ENCODE measurements at places on chromosomes 16 and 17.

- DNase-seq, result peak; percentile 75
- no peak overlapping the region for H3K27ac ChIP-seq
- peaks cover 3% of the 10 kb centered on the region for H3K4me1 ChIP-seq
- no peaks in the 10 kb centered on the region for H3K36me3 ChIP-seq
- H3K27me3 ChIP-seq, result no peaks in the 10 kb centered on the region
- H3K4me3 ChIP-seq, result no peak overlapping the region
These were observed 560.6 kb downstream of the CDH13 start for GRCh38 chr16:83187405-83187804.

- peaks cover 11% of the 10 kb centered on the region for H3K4me1 ChIP-seq
- no peaks in the 10 kb centered on the region for H3K27me3 ChIP-seq
- H3K36me3 ChIP-seq, result peaks cover 3% of the 10 kb centered on the region
- no peak overlapping the region for H3K27ac ChIP-seq
These were observed 149.1 kb downstream of the PRKCA start for GRCh38 chr17:66451188-66452149.

GRCh38 chr17:43576563-43577229, 30.6 kb upstream of the ETV4 start:
- no peaks in the 10 kb centered on the region for H3K36me3 ChIP-seq
- H3K27ac ChIP-seq, result no peak overlapping the region
- peaks cover 36% of the 10 kb centered on the region for H3K27me3 ChIP-seq
- peaks cover 20% of the 10 kb centered on the region for H3K4me1 ChIP-seq
- peak; percentile 67 for DNase-seq

- H3K4me3 ChIP-seq, result no peak overlapping the region
- peak; percentile 56 for DNase-seq
- no peaks in the 10 kb centered on the region for H3K27me3 ChIP-seq
- H3K27ac ChIP-seq, result no peak overlapping the region
These were observed 8.8 kb downstream of the CYGB start for GRCh38 chr17:76528528-76529223.

DNA sequence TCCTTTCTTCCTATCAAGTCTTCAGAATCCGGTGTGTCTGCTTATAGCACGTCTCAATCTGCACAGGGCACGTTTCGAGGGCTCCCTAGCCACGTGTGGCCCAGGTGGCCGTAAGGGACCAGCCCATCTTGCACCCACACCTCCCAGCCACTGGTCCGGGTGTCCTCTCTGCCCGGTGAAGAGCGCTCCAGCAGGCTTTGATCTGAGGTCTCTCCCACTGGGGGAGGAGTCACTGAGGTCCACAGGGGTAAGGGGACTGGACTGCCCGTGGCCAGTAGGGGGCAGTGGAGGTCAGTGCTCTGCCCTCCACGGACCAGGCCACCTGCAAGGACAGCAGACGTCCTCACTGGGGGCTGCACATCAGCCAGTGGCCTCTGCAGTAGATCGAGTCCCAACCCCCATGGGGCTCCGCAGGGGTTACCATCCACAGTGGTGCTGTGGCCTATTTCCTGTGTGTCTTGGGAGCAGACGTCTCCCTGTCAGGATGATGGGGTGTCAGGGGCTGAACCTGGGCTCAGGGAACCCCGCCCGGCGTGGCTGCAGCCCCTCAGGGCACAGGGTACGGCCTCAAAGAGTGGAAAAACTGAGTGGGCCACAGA, 204.1 kb upstream of the CIBAR2 start:
- DNase-seq, result peak; percentile 72
- H3K4me3 ChIP-seq, result no peak overlapping the region
- no peak overlapping the region for H3K27ac ChIP-seq
- H3K27me3 ChIP-seq, result no peaks in the 10 kb centered on the region

DNA sequence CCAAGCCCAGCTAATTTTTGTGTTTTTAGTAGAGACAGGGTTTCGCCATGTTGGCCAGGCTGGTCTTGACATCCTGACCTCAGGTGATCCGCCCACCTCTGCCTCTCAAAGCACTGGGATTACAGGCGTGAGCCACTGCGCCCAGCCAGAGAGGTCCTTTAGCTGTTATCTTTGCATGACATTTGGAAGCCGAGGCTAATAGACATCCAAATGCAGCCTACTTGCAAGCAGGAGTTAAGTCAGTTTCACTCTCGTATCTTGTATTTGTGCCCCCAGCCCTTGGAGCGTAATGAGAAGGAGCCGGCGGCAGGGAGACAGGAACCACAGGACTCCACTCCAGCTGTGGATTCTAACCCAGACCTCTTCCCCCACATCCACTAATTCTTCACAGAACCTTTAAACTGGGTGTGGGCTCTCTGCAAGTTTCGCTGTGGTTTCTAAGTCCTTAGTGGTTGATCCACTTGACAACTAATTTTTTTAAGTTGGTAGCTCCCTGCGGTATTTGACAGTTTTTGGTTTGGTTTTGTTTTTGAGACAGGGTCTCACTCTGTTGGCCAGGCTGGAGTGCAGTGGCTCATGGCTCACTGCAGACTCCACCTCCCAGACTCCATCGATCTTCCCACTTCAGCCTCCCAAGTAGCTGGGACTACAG, 3.1 kb upstream of the CYTH1 start:
- DNase-seq, result no peak
- H3K27ac ChIP-seq, result no peak overlapping the region
- no peaks in the 10 kb centered on the region for H3K27me3 ChIP-seq
- H3K36me3 ChIP-seq, result peaks cover 14% of the 10 kb centered on the region
- H3K4me3 ChIP-seq, result no peak overlapping the region

DNA sequence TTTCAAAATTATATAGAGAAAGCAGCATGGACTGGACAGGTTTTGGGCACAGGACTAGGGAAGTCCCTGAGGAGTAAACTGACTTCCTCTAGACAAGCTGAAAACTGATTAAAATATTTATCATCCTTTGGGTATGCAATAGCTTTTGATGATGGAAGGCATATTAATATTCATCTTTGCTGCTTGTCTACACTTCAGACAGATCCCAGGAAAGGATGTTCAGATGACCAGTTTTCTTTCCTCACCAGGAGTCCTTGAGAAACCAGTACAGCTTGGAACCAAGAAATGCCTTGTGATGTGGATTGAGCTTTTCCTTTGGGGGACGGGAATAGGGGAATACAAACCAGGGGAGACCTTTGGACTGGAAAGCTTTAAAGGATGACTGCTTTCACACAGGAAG, 195.5 kb downstream of the FTO start:
- no peaks in the 10 kb centered on the region for H3K4me1 ChIP-seq
- H3K27me3 ChIP-seq, result no peaks in the 10 kb centered on the region
- H3K36me3 ChIP-seq, result peaks cover 5% of the 10 kb centered on the region
- DNase-seq, result no peak

GRCh38 chr17:51997723-51998122, 160.8 kb downstream of the CA10 start:
- no peak overlapping the region for H3K4me3 ChIP-seq
- H3K4me1 ChIP-seq, result no peaks in the 10 kb centered on the region

DNA sequence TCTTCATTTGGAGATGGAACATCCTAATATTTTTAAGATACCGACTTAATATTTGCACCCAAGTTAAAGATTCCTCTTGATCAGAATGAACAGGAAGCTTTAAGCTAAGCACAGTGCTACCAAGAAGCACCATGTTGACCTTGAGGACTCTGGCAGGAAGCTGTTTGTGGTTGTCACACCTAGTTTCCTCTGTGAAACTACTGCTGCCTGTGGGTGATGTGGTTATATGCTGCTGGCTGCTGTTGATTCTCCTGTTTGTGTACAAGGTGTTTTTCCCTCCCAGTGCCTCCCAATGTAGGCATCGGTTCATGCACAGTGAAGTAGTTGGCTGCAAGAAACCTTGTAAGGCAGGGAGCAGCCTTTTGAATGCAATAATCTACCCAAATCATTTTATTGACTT, 23.4 kb downstream of the RBL2 start:
- peaks cover 88% of the 10 kb centered on the region for H3K36me3 ChIP-seq
- no peak overlapping the region for H3K27ac ChIP-seq
- H3K27me3 ChIP-seq, result no peaks in the 10 kb centered on the region
- no peak overlapping the region for H3K4me3 ChIP-seq

DNA sequence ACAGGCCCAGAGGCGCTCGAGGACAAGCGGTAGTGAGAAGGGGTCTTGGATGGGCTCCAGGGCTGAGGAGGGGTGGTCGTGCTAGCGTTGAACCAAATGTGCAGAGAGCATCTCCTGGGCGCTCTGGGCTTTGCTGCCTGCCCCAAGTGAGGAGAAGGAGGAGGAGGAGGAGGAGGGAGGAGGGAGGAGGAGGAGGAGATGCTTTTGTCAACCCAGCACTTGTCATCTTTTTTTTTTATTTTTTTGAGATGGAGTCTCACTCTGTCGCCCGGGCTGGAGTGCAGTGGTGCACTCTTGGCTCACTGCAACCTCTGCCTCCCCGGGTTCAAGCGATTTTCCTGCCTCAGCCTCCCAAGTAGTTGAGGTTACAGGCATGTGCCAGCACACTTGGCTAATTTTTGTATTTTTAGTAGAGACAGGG, 59.8 kb downstream of the PGS1 start:
- H3K4me1 ChIP-seq, result peaks cover 9% of the 10 kb centered on the region
- no peak overlapping the region for H3K27ac ChIP-seq
- no peak overlapping the region for H3K4me3 ChIP-seq
- peaks cover 6% of the 10 kb centered on the region for H3K27me3 ChIP-seq
- no peak for DNase-seq

DNA sequence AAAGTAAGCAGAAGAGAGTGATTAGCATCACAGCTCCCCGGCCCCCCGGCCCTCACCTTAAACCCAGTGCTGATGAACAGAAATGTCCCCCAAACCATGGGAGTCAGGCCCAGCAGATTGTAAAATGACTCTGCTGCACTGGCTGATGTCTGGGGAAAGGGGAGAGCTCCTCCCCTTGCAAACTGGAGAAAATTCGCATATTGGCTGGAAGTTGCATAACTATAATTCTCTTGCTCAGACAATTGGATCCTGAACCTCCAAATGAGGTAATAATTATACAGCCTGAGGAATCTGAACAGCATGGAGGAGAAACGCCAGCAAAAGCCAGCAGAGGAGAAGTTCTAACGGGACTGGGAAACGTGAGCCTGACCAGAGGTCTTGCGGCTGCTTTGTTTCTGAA, 109.7 kb downstream of the C16orf95 start:
- peak; percentile 61 for DNase-seq
- H3K4me1 ChIP-seq, result peaks cover 11% of the 10 kb centered on the region
- no peak overlapping the region for H3K4me3 ChIP-seq
- no peaks in the 10 kb centered on the region for H3K27me3 ChIP-seq
- H3K27ac ChIP-seq, result peak overlapping the region; percentile 75

DNA sequence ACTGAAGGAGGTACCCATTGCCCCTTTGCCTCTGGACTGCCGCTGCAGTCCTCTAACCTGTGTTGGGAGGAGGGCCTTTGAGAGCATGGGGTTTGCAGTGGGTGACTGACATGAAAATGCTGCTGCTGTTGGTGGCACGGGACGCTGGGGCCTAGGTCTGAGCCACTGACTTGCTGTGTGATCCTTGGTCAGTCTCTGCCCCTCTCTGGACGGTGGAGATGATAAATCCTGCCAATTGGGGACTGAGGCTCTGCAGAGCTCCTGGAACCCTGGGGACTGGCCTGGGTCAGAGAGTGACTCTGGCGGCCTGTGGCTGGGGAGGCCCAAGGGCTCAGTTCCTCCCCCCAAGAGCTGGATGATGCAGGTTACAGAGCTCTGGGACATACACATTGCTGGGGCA, 6.1 kb upstream of the PYDC1 start:
- H3K36me3 ChIP-seq, result no peaks in the 10 kb centered on the region
- no peak overlapping the region for H3K4me3 ChIP-seq
- no peak overlapping the region for H3K27ac ChIP-seq
- H3K4me1 ChIP-seq, result no peaks in the 10 kb centered on the region
- peaks cover 26% of the 10 kb centered on the region for H3K27me3 ChIP-seq

DNA sequence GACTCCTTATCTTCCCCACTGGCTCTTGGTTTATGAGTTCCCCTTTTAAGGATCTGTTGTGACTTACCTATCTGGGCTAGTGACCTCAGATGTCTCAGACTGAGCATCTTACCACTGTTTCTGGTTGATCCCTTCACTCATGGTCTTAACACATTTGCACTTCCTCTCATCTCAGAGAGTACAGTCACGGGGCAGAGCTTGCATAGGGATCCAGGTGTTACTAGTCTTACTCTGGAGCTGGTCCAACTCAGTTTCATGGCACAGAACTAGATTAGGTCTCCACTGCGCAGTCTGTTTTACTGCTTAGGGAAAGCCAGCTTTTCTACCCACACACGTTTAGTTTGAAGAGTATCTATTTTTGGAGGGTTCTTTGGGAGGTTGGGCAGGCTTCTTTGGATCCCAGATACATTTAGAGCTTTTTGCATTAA, 10.2 kb downstream of the GABARAPL2 start:
- H3K4me1 ChIP-seq, result no peaks in the 10 kb centered on the region
- no peak for DNase-seq

- peaks cover 3% of the 10 kb centered on the region for H3K27me3 ChIP-seq
- no peaks in the 10 kb centered on the region for H3K36me3 ChIP-seq
- H3K27ac ChIP-seq, result no peak overlapping the region
- DNase-seq, result no peak
- no peaks in the 10 kb centered on the region for H3K4me1 ChIP-seq
- no peak overlapping the region for H3K4me3 ChIP-seq
These were observed 28.2 kb upstream of the PSMD7 start for GRCh38 chr16:74268372-74268782.

DNA sequence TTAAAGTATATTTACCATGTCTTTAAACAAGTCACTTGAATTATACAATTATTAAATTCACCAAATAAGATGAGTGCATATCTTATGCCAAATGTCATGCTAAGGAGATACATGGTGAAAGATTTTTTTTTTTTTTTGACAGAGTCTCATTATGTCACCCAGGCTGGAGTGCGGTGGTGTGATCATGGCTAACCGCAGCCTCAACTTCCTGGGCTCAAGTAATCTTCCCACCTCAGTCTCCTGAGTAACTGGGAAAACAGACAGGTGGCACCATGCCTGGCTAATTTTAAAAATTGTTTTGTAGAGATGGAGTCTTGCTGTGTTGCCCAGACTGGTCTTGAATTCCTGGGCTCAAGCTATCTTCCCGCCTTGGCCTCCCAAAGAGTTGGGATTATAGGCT, 149.0 kb upstream of the GOT2 start:
- no peak for DNase-seq
- H3K4me1 ChIP-seq, result no peaks in the 10 kb centered on the region
- no peaks in the 10 kb centered on the region for H3K36me3 ChIP-seq
- no peak overlapping the region for H3K27ac ChIP-seq
- H3K27me3 ChIP-seq, result no peaks in the 10 kb centered on the region

DNA sequence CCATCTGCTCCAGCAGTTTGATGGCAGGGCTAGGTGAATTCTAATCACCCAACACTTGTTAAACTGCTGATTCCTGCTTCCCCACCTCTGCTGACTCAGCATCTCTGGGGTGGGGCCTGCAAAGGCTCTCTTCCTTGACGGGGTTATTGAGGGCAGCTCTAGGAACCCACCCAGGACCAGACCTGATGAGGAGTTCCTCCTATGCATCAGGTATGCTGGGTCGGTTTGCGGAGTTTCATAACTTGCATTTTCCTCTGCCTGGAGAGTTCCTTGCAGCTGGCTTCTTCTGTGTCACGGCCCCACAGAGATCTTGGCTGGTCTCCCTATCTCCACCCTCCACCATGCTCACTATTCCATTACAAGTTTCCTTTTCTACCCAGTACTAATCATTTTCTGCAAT, 93.4 kb upstream of the CCL2 start:
- no peak for DNase-seq
- H3K36me3 ChIP-seq, result no peaks in the 10 kb centered on the region
- H3K27ac ChIP-seq, result no peak overlapping the region
- H3K27me3 ChIP-seq, result peaks cover 95% of the 10 kb centered on the region
- H3K4me3 ChIP-seq, result no peak overlapping the region

- no peak overlapping the region for H3K27ac ChIP-seq
- H3K27me3 ChIP-seq, result peaks cover 19% of the 10 kb centered on the region
- H3K4me1 ChIP-seq, result peaks cover 9% of the 10 kb centered on the region
- no peak for DNase-seq
- H3K36me3 ChIP-seq, result no peaks in the 10 kb centered on the region
These were observed 3.4 kb upstream of the MEFV start for GRCh38 chr16:3259836-3260235.

GRCh38 chr16:80968386-80969113, 38.1 kb downstream of the CMC2 start:
- no peak for DNase-seq
- H3K27me3 ChIP-seq, result no peaks in the 10 kb centered on the region
- H3K4me1 ChIP-seq, result peaks cover 7% of the 10 kb centered on the region
- H3K4me3 ChIP-seq, result no peak overlapping the region
- no peaks in the 10 kb centered on the region for H3K36me3 ChIP-seq

Data from mesenchymal stem cell (in vitro differentiated cells and primary cell).